ENCODE measurements at places on chromosomes 5 and 9.

- DNase-seq, result no peak
Measured at GRCh38 chr9:69970001-69970533, 73.6 kb upstream of the MAMDC2 start.

GRCh38 chr5:127936439-127936972, 147.1 kb upstream of the SLC12A2 start:
- no peak for DNase-seq

- no peak for DNase-seq
Measured at GRCh38 chr9:110606179-110606790, 26.7 kb upstream of the SVEP1 start.

GRCh38 chr5:147509710-147510651, at the start of gene DPYSL3:
Gene DPYSL3, minus strand, starts transcription at chr5:147510068. Its CDS starts 210 bp downstream, at chr5:147509858.
- no peak for DNase-seq

GRCh38 chr9:136103651-136104487, 8.8 kb upstream of the NACC2 start:
- DNase-seq, result no peak

DNA sequence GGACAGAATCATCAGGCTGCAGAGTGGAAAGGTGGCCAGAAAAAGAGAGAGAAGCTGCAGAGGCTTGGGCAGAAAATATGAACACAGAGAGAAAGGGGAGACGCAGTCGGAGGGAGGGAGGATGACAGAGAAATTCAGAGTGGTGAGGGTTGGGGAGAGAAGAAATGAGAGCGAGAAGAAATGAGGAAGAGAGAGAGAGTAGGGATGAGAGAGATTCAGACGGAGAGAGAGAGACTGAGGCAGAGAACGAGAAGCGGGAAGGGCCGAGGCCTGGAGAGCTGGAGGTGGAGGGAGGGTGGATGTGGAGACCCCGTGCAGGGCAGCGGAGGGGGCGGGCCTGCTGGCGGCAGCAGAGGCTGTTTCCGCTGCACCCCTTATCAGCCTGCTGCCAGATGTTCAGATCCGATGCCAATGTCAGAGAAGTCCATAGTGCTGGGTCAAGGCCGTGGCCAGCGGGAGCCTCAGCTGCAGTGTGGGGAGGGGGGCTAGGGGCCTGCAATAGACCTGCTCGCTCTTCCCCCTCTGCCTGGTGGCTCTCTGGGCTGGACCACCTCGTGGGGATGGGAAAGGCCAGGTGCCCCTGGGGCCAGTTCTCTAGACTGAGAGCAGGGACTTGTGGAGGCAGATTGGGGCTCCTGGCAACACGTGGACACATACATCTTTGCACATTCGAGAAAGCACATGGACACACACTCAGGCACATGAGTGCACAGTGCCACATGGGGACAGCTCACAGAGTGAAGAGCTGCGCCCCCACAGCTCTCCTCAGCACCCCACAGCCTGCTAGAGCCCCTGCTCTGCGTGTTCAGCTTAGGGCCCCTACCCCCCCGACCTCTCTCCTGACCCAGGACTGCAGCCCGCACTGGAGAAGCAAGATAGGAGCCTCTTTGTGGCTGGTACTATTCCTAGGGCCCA, 4.9 kb upstream of the NR5A1 start:
- DNase-seq, result no peak

DNA sequence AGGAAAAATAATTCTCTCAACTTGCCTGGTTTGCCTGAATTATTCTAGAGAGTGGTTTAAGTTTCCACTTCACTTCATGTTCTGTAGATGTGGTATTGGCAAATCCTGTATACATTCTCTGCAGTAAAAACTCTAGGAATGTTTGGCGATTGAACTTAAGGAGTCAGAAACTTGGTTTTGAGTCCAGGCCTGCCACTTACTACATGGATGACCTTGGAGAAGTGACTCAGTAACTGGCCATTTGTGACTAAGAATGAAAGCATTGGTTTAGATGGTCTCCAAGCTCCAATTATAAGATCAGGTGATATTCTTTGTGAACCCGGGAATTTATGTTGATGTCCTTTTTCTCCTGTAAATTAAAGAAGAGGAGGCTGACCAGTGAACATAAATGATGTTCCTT, 233.8 kb downstream of the GAS1 start:
- no peak for DNase-seq

DNA sequence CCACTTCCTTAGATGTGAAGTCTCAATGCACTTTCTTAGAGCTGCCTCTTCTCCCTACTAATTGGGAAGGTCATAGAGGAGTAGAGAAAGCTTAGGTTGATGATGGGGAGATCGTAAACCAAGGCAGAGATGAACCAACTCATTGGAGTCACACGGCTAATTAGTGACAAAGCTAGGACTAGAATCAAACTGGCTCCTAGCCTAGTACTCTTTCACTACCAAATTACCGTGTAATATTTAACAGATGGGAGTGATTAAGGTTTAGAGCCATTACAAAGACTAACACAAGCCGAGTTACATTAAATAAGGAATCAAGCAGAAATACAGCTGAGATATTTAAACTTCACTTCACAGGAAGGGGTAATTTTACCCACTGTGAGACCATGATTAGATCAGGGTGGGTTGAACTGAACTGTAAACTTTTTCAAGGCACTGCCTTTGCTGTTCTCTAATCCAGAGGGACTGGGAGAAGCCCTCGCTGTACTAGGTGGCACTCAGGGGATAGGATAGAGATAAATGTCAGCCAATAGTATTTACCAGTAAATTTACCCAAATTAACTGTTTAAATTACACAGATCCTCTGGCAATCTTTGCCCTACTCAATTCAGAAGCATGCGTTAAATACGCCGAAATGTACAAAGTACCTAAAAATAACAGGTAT, 166.4 kb upstream of the PIK3R1 start:
- no peak for DNase-seq

DNA sequence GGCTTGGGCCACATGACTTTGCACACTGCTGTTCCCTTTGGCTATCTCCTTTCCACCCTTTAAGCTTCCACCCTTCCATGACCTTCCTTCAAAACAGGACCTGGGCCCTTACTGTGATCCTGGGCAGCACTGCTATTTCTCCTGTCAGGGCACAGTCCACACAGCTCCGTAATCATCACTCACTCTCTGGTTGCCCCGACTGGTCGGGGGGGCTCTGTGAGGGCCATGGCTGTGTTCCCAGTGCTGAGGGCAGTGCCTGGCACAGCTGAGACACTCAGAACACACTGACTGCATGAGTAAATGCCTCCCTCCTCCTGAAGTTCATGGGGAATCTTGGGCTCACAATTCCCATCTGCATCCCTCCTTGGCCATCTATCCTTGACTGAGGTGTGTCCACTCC, 12.2 kb downstream of the TRAF1 start:
- no peak for DNase-seq

- no peak for DNase-seq
Measured at GRCh38 chr9:106697750-106698502, 165.0 kb upstream of the ZNF462 start.

DNA sequence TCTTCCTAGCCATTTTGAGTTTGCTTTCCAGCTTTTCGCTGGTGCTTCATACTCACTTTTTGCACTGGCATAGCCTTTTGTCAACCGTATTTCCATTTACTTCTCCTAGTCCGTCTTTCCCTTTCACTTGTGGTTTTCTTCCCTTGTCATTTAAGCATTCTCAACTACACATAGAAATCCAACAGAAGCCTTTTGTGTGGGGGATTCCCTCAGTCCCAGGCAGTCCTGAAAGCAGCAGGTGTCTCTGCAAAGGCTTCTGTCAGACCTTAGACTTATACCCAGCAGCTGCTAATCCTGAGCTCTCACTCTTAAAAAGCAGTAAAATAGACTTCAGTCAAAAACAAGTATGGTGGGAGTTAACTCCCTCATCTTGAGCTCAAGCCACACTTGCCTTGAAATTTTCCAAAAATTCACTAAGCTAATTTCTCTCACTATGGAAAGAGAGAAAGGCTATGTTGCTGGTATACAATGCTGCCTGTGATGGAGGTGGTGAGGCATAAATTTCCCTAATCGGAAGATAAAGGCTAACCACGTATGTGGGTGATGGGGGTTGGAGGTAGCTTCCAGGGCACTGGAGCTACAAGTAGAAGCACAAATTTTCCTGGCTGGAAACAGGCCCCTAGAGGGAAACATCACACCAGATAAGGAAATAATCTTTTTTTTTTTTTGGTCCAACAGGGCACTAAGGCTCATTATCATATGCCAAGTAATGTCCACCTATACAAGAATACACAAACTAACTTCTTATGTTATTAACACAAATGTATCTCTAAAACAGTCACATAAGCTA, 34.8 kb upstream of the IFNK start:
- DNase-seq, result no peak

DNA sequence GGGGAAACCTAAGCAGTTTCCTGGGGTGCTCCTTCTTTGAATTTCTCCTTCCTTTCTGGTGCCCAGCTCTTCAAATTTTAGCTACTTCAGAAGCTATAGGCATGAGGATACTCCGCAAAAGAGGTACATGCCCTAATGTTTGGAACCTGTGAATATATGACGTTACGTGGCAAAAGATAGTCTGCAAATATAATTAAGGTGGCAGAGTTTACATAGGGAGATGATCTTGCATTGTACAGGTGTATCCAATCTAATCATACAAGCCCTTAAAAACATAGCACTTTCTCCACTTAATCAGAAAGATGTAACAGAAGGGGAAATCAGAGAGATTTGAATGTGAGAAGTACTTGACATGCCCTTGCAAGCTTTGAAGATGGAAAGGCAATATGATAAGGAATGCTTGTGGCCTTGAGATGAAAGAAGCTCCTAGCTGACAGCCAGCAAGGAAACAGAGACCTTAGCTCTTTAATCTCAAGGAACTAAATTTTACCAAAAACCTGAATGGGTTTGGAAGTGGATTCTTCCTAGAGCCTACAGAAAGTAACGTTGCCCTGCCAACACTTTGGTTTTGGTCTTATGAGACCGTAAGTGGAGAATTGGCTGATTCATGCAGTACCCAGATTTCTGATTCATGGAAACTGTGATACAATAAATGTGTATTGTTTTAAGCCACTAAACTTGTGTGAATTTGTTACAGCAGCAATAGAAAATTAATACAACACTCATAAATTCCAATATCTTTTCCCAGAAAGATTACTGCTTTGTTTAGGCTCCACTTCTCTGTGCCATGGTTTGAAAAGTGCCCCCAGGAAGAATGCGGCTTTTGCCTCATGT, 268.4 kb downstream of the FAM170A start:
- DNase-seq, result no peak

DNA sequence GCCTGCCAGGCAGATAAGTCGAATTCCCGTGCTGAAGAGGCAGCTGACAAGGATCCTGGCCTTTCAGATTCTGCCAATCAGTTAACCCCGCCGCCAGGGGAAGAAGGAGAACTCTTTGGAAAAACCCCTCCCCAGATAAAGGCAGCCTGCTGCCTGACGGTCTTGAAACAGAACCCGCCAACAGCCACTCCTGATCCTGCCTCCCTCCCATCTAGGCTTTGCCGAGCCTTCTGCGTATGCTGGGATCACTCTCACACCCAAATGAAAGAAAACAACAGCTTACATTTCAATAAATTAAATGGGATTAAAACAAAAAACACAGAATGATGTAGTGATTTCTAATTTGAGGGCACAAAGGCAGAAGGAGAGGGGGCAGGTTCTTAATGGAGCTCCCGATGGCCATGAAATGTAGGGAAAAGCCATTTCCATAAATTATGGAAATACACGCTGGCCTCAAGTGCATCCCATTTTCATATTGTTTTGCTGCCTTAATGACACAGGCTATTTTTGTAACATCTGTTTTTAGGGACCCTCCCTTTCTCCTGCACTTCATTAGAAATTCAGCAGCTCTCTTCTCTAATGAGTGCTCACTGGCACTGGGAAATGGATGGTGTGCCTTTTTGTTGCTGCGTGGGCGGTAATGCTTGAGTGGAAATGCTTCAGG, 319.1 kb downstream of the MED10 start:
- no peak for DNase-seq

- DNase-seq, result no peak
Measured at GRCh38 chr5:40089269-40089668, 590.4 kb upstream of the PTGER4 start.

DNA sequence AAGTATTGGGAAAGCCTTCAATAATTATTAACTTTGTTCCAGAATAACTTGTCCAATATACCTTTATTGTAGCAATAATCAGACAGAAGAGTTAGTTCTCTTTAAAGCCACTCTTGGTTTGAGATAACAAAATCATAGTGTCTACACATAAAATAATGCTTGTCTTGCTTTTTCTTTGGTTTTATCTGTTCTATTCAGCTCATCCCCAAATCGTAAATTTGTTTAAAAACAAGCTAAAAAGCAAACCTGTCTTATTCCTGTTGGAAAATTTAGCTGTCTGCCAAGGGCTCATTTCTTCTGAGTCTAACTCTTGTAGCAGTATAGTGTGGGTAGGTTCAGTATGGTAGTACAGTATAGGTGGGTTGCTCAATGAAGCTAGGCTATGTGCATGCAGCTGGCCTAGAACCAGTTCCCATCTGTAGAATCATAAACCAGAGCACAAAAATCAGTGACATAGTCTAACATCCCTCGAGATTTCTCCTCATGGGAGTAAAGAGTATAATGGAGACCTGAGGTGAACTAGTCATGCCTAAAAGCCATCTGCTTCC, 17.9 kb upstream of the APBA1 start:
- DNase-seq, result no peak

DNA sequence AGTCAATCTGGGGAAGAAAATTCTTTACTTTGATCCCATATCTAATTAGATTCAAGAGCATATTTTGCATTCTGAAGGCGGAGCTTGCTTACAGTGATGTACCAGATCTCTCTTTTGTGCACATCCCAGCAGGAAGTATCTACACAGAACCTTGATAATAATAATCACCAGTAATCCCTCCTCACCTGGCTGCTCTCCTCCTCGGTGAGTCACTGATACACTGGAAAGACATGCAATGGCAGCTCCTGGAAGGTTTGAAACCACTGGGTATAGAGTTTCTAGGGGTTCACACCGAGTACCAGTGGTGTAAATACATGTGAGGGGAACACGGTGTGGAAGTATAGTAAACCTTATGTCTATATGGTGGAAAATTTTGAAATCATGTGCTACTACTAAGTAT, 205.5 kb upstream of the TARS1 start:
- no peak for DNase-seq

- DNase-seq, result no peak
Measured at GRCh38 chr9:21564175-21564574, 82.1 kb upstream of the IFNE start.

DNA sequence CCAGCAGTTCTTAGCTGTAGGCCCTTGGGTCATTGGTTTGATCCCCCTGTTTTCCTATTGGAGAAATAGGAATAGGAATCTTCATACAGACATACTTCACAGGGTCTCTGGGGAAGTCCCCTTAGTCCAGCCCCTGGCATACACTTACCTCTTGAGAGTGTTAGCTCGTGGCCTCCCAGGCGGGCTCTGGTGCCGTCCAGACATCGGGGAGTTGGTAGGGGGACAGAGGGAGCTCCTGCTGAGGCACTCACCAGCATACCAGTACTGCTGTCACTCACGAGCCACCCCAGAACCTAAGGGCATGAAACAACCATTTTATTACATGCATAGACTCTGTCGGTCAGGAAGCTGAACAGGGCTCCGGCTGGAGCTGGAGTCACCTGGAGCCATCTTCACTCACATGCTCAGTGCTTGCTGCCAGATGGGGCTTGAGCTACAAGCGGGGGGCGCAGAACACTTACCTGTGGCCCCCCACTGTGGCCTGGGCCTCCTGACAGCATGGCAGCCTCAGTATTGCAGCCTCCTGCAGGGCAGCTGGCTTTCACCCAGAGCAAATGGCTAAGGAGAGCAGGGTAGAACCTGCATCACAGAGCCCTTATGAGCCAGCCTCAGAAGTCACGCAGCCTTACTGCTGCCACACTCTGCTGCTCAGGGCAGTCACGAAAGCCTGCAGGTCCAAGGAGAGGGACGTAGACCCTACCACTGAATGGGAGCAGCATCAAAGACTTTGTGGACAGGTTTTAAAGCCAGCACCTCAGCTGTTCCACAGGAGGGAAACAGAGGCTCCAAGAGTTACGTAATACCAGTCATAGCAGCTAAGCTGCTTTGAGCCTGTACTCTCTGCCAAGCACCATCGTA, 58.3 kb upstream of the ANGPTL2 start:
- DNase-seq, result no peak
